ENCODE measurements at places on chromosomes 4 and X.

- no peak for DNase-seq
Observed at GRCh38 chr4:141174457-141174856, 41.2 kb upstream of the RNF150 start.

- no peak for DNase-seq
Observed at GRCh38 chr4:29405116-29405515, 1315.1 kb upstream of the PCDH7 start.

GRCh38 chrX:118893923-118894322 is 70.3 kb downstream of the ZCCHC12 start:
- DNase-seq: no peak

GRCh38 chr4:92304121-92304520 is 355 bp downstream of the GRID2 start:
- DNase-seq: no peak

DNA sequence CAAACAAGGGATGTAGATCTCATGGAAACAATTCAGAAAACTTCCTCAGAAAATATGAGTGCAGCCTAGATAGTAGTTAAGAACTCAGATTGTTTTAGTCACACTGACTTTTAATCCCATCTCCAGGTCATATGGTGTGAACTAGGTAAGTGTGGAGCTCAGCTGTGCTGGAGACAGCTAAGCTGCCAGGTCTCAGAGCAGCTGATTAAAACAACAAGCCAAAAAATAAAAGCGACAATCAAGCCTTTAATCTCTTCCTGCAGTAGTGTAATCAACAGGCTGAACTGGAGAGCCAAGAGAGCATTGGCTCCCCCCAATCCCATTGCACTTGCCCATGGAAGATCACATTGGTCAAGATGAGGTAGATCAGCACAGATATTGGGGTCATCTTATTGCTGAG is 98.3 kb upstream of the ATOH1 start:
- no peak for DNase-seq

DNA sequence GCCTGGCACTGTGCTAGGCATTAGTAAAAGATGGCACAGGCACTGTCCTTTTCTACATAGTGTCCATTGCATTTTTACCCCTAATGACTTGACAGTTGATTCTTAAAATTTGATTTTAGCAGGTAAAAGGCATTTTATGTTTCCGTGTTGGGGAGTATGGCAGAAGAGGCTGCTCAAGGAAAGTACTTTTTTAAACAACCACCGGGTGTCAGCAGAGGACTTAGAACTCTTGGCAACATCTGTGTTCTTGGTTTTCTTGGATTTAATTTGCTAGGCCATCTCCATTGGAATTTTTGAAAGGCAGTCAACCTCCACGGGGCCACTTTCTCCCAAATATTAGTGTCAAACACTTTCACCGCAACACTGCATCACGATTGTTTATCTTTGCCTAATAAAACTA is 102.9 kb downstream of the TSPAN7 start:
- no peak for DNase-seq

GRCh38 chr4:76533314-76533713 is 98.3 kb downstream of the SHROOM3 start:
- DNase-seq: no peak

GRCh38 chr4:7156761-7157488 is 35.4 kb upstream of the SORCS2 start:
- no peak for DNase-seq
